ENCODE measurements at places on chromosomes 12 and 14.

DNA sequence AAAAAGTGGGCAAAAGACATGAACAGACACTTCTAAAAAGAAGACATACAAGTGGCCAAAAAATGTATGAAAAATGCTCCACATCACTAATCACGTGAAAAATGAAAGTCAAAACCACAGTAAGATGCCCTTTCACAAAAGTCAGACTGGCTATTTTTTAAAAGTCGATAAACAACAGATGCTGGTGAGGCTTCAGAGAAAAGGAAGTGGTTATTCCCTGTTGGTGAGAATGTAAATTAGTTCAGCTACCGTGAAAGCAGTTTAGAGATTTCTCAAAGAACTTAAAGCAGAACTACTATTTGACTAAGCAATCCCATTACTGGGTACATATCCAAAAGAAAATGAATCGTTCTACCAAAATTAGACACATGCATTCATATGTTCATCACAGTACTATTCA is 237.0 kb downstream of the KIF21A start:
- no peak for DNase-seq

DNA sequence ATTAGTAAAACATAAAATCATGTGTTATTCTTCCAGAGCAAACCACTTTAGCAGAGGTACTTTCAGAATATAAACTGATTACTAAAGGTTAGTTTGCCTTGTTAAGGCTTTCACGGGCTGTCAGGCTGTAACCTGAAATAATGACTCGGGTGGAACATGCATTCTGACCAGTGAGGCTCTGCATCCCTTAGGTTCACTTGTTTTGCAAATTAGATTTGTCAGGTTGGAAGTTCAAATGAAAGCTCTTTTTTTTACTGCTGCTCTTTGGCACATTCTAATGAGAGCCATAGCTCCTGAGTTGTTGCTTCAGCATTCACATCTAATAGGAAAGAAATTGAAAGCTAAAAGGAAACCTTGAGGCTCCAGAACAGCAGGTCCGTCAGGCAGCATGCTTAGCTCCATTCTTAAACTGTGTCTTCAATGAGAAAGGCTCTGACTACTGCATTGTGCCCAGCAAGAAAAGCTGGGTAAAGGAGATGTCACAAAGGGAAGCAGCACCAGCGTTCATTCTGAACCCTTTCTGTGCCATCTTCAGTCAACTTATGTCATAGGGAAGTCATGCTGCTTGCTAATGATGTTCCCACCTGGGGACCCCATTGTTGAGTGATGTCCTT is 445.5 kb upstream of the FBXO33 start:
- no peak for DNase-seq

- peak; percentile 72 for DNase-seq
Observed at GRCh38 chr12:27383429-27384260, 51.0 kb downstream of the BMAL2 start.

DNA sequence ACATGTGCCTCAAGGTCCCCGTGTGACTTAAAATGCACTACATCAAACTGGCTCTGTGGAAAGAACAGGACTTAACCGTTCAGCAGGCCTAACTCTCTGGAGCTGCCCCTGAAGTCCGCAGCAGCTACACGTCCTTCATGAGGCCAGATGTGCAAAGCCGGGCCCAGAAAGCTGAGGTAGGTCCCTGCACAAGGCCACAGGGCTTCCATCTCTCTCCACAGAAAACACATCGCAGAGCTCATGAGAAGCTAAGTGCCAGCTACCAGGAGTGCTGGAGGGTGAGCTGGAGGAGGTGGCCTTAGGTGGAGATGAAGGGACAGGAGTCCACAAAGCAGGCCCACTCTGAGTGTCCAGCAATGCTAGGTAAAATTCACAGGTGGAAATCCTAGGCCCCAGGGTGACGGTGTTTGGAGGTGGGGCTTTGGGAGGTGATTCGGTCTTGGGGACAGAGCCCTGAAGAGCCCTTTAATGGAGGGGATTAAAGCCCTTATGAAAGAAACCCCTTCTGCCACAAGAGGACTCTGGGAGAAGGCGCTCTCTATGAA is 52.4 kb downstream of the VCPKMT start:
- no peak for DNase-seq

- no peak for DNase-seq
Observed at GRCh38 chr14:22095860-22096513, 422.4 kb upstream of the OR4E1 start.

- DNase-seq, result no peak
Observed at GRCh38 chr12:7856516-7856915, 16.2 kb downstream of the SLC2A14 start.

- no peak for DNase-seq
Observed at GRCh38 chr12:31536672-31537071, 54.3 kb downstream of the DENND5B start.

- no peak for DNase-seq
Observed at GRCh38 chr12:4273652-4274395, at the start of gene CCND2. Gene CCND2 (plus strand): TSS chr12:4273762. CDS start chr12:4274041, 279 bp downstream.

DNA sequence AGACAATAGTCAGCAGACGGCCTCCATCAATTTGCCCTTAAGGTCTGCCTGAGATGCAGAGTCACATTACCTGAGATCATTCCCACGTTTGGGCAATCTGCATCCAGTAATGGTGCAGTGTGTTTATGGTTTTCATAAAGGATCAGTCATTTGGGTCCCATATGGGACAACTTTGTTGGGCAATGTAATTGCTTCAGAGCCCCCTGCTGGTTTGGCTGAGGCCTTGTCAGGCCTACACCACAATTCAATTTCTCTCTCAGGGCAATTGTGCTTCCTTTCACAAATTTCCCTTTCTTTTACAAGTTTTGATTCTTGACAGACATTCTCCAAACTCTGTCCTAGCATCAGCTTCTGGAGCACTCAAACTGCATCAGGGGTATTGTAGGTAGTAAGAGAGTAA is 191.2 kb upstream of the SSTR1 start:
- DNase-seq, result peak; percentile 3

- no peak for DNase-seq
Observed at GRCh38 chr12:11829764-11830194, 180.3 kb downstream of the ETV6 start.

GRCh38 chr14:37668646-37669045 is 73.2 kb downstream of the TTC6 start:
- no peak for DNase-seq

GRCh38 chr12:107541001-107541705 is 144.4 kb upstream of the PWP1 start:
- no peak for DNase-seq

GRCh38 chr12:108886873-108887629 is 7.2 kb downstream of the DAO start:
- DNase-seq, result no peak

DNA sequence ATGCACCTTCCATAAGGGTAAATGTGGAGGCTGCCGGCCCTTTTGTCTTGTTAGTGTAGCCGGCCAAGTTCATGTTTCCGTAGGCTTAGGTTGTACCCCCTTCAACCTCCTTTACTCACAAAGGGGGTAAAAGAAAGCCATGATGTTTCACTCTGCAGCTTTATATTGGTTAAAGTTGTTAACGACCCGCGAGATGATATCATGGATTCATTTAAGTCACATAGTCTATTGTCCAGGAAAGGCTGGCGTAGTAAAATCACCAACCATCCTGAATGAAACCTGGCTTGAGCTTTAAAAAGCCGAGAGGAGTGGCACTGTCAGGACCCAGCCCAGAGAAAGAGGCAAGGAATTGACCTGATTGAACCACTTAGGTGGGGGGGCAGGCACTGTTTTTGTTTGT is 1.3 kb downstream of the UNG start:
- DNase-seq, result no peak

- DNase-seq, result no peak
Observed at GRCh38 chr12:27869567-27869966, 89.5 kb upstream of the MANSC4 start.

- no peak for DNase-seq
Observed at GRCh38 chr14:74441113-74441512, 15.1 kb upstream of the SYNDIG1L start.

DNA sequence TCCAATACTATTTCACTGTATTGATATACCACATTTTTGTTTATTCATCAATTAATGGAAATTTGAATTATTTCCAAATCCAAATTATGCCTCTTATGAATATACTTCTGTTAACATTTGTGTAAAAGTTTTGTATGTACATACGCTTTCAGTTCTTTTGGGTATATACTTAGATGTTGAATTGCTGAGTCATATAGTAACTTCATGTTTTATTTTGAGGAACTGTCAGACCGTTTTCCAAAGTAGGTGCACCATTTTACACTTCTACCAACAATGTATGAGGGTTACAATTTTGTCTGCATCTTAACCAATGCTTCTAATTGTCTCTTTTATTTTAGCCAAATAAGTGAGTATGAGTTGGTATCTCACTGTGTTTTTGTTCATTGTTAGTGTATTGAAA is 10.2 kb upstream of the CCER1 start:
- DNase-seq, result no peak

DNA sequence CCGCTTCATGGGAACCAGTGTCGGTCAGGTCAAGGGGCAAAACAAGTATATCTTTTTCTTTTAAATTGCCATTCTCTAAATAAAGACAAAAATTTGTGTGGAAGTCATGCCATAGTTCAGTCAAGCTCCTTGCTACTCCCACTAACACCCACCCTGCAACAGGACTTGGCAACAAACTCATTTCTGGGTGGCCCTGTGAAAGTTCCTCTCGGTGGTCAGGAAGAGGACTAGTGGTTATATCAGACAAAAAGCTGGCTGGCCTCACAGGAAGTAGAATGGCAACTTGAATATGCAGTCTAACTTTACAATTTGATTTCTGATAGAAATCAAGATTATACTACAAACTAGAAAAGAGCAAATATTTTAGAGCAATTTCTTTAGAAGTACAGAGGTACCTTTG is 11.2 kb downstream of the DHRS7 start:
- DNase-seq, result no peak

GRCh38 chr12:118582863-118583262 is 206.5 kb downstream of the SUDS3 start:
- DNase-seq, result no peak

- no peak for DNase-seq
Observed at GRCh38 chr12:83801972-83802371, 1110.6 kb downstream of the SLC6A15 start.

GRCh38 chr12:123441523-123442164 is 5.2 kb upstream of the RILPL2 start:
- no peak for DNase-seq

GRCh38 chr12:24408305-24408704 is 458.8 kb upstream of the SOX5 start:
- no peak for DNase-seq

- DNase-seq, result no peak
Observed at GRCh38 chr12:67649570-67650387, 1.2 kb downstream of the DYRK2 start.

- DNase-seq, result peak; percentile 64
Observed at GRCh38 chr14:35687335-35687939, 121.7 kb downstream of the RALGAPA1 start.

DNA sequence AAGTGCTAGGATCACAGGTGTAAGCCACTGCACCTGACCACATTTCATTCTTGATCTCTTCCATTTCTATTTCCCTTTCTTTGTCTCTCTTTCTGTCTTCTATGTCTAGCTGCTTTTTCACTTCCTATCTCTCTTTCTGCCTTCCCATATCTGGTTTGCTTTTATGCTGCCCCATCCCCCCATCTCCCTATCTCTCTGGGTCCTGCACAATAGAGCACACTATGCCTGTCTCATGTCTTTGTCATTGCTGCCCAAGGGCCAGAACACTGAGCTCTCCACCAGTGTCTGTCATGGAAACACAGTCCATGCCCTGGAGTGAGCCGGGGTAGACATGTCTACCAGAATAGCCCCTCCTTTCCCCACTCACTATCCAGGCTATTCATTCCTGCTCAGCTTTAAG is 12.3 kb upstream of the RARG start:
- DNase-seq, result no peak

DNA sequence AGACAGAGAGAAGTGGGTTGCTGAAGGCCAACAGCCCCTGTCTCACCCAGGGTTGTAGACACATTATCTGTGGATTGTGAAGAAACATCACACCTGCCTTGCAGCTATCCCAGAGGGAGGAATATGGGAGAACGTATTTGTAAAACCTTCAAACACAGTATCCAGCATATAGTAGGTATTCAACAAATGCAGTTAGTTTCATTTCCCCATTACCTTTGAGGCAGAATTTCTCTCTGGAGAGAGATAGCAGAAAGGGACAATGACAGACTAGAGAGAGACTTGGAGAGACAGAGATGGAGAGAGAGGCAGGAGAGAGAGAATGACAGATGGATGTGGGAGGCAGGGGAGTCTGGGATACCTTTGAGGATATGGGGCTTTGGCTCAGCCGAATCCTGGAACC is 62.0 kb downstream of the WSCD2 start:
- DNase-seq, result no peak

DNA sequence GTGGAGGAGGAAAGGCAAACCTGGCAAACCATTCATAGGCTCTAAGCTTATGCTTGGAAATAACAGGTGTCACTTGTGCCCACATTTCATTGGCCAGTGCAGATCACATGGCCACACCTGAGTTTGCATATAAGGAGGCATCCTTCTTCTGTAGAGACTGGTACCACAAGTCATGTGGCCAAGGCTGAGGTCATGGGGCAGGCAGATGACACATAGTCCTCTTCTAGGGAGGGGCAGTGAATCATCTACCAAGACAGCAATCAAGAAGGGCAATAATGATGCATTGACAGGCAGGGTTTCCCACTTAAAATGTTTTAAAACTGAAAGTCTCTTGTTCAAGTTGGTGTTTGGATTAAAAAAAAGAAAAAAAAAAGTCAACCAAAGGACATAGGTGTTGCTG is 77.3 kb downstream of the DAAM1 start:
- DNase-seq, result no peak

DNA sequence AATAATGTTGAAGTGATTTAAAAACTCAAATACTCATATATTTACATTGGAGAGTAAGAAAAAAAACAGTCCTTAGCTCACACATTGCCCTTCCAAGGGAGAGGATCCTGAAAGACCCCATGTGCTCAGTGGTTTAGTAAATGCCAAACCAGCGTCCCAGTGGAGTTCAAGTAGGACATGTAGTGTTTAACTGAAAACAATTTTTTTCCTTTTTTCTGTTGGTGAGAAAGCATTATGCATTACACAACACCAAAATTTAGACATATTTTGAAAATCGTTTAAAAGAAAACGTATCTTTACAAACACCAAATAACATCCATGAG is 33.6 kb downstream of the UBR7 start:
- DNase-seq, result no peak

- DNase-seq, result no peak
Observed at GRCh38 chr14:55077170-55078151, 26.0 kb downstream of the MAPK1IP1L start.

Measured in SHP77 (cell line).